ENCODE measurements at places on chromosomes 1 and 21.

GRCh38 chr1:19800076-19800804, 524 bp upstream of the TMCO4 start:
- peak; percentile 39 for DNase-seq

GRCh38 chr1:24074817-24075589, 36.9 kb downstream of the MYOM3 start:
- peak; percentile 8 for DNase-seq

DNA sequence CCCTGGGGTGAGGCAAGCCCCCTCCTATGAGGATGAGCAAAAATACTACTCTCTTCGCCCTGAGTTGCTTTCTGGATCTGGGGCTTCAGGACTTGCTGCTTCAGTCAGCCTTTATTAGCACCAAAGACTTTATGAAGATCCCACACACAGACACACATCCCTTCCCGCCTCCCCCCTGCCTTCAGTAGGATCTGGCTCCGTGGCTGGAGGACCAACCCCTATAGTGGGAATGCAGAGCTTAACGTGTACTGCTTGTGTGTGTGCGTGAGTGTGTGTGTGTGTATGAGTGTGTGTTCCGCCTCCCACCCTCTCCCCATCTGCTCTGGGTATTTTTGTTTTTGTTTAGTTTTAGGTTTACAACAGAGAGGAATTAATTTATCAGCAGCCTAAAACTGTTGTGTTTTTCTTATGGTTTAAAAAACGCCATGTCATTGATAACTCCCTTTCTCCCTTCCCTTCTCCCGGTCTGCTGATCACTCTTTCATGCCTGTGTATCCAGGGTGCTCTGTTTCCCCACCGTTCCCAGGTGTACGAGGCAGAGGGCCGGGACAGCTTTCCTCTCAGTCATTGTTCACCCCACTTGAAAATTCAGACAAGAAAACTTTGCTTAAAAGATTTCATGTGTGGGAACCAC, 27.5 kb upstream of the ZFP69B start:
- no peak for DNase-seq

- no peak for DNase-seq
Observed at GRCh38 chr21:42317826-42318746, 2.9 kb upstream of the TFF3 start.

GRCh38 chr1:71362076-71362475, 281.2 kb upstream of the ZRANB2 start:
- no peak for DNase-seq

- no peak for DNase-seq
Observed at GRCh38 chr1:53381790-53382401, 54.0 kb upstream of the LRP8 start.

DNA sequence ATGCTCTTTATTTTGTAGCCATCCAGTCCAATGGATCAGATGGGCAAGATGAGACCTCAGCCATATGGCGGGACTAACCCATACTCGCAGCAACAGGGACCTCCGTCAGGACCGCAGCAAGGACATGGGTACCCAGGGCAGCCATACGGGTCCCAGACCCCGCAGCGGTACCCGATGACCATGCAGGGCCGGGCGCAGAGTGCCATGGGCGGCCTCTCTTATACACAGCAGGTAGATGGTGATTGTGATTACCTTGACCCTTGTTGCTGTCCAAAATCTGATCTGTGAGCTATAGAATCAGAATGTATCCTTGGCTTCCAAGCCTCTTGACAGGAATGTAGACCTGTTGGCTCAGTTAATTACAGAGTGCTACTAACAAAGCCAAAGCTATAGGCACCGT, 33.8 kb downstream of the ARID1A start:
- no peak for DNase-seq

DNA sequence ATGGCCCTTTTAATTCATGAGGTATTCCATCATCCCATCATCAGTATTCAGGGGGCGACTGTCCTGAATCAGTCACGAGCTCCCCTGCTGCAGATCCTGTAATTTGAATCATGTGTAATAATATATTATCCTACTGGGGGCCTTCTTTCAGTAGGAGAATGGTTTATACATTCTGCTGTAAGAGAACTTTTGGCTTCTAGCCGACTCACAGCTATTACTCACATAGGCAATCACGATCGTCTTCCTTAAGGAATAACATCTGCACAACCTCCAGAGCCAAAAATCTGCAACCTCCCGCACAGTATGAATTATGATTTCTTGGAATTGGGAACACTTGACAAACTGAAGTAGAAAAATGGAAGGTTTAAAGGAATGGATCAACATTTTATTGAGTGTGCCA, 343.0 kb downstream of the USP25 start:
- DNase-seq: no peak

- DNase-seq: no peak
Observed at GRCh38 chr1:147238053-147238902, 4.2 kb upstream of the CHD1L start.

GRCh38 chr1:11525151-11525505, 46.2 kb downstream of the DISP3 start:
- DNase-seq: no peak

- no peak for DNase-seq
Observed at GRCh38 chr1:104699433-104699832, 949.7 kb downstream of the AMY1C start.

DNA sequence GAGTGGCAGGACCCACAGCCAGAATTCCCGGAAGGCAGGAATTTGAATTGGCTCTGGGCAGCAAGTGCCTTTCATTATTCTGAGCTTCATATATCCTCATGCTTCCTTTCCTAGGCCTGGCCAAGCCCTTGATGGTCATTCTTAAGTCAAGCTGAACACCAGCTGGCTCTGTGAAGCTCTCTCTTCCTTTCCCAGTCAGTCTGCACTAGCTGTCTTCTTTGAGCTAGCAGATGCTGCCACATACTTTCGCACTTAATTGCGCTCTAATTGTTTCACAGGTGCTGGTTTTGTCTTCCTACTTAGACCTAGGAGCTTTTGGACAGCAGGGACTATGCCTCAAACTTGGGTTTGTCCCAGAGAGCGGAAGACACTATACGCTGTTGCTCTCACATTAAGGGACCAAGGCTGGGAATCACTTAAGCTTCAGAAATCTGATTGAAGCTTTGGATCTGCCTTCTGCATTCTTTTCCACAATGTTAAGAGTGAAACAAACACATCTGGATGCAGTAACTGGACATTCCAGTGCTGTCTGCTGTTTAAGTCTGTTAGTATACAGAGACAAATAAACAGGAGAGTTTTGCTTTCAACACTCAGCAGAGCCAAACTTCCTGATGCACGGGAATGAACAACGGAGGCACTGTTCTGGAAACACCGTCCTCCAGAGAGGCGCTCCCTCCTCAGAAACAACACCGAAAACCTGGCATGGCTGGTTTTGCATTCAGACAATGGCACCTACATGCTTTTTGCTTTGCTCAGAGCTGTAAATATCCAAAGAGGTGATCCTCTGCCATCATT, 2.2 kb downstream of the TLR5 start:
- peak; percentile 17 for DNase-seq

- DNase-seq: no peak
Observed at GRCh38 chr1:245751116-245751515, 596.3 kb downstream of the KIF26B start.

- no peak for DNase-seq
Observed at GRCh38 chr1:903305-903704, 20.4 kb upstream of the SAMD11 start.

DNA sequence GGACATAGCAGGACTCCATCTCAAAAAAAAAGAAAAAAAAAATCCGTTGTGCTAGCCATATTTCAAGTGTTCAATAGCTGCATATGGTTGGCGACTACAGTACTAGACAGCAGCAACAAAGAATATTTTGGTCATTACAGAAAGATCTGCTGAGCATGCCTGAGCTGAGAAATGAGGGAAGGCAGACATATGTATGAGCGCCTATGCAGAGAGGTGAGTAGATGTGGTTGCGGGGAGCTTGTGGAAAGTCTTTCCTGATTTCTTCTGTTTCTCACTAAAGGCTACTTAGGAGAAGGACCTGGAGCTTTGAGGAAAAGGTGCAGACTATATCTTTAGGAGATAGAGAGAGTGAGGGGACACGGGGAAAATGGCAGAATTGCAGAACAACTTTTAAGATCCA, 21.0 kb upstream of the APP start:
- DNase-seq: no peak

DNA sequence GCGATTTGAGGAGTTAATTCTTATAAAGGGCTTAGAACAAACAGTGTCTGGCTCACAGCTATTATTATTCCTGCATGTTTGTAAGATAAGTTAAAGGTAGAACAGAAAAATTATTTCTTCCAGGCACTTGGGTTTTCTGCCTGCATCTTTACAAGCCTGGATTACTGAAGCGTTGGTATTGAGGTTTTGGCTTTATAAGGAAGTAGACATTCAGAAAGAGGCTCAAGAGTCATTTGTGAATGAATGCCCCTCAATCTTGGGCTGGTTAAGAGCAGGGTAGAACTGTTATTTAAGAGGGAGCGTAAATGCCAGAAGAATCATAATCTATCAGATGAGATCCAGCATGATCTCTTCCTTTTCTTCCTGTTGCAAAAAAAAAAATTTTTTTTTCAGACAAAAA, 77.3 kb upstream of the ARID1A start:
- peak; percentile 40 for DNase-seq

DNA sequence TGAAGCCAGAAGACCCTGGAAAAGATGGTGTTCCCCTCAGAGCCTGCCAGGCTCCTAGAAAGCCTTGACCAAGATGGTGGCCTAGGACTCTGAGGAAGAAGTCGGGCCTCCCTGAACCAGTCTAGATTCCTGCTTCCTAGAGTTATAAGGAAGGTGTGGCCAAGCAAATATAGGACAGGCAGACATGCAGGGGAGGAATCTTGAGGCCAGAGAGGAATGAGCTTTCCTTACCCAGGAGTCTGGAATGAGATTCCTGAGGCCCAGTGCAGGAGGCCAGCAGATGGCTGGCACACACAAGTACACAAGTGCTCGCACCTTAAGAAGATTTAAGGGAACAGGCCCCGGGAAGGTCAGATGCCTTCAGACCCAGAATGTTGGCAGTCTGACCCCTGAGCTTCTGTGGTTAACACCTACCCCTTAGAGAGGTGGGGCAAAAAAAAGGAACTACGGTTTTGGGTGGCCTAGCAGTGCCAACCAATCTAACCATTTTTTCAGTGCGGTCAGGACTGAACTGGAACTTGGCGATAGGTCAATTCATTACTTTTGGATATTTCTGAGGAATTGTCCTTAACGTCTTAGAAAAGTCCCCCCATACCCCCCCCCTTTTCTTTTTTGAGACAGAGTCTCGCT, 73.3 kb downstream of the MDM4 start:
- DNase-seq: no peak

- DNase-seq: no peak
Observed at GRCh38 chr1:64678366-64678765, 66.5 kb upstream of the RAVER2 start.

GRCh38 chr1:42420911-42421585, 34.8 kb downstream of the ZMYND12 start:
- DNase-seq: no peak

GRCh38 chr1:84857906-84858305, 35.1 kb downstream of the LPAR3 start:
- no peak for DNase-seq

- no peak for DNase-seq
Observed at GRCh38 chr1:167083066-167083665, 7.0 kb downstream of the GPA33 start.

GRCh38 chr1:119838236-119838635, 27.0 kb upstream of the REG4 start:
- DNase-seq: no peak

DNA sequence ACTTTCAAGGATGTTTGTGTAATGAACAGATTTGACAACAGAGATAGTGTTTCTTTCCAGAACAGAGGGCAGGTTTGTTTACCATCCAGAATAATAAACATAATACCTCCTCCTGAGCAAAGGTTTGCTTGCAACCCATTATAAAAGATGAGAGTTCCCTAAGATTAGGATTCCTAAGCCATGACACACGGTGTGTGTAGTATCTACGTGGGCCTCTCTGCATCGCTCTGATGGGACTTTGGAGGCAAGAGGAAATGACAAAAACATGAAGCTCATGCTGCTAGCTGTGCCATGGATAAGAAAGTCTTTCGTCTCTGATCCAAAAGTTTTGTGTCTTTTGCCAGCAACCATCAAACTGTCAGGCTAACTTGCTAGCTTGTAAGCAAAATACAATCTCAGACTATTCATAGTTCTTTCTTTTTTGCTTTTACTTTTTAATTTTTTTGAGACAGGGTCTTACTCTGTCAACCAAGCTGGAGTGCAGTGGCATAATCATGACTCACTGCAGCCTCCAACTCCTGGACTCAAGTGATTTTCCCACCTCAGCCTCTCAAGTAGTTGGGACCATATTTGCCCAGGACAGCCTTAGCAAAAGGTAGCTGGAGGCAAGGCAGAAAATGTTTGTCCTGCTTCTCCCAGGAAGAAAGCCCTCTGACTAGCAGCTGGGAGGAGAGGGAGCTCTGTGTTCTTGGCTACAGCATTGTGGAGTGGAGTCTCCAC, 81.1 kb downstream of the LHX4 start:
- no peak for DNase-seq

GRCh38 chr1:207021139-207021861, 11.3 kb downstream of the C1orf116 start:
- DNase-seq: no peak

DNA sequence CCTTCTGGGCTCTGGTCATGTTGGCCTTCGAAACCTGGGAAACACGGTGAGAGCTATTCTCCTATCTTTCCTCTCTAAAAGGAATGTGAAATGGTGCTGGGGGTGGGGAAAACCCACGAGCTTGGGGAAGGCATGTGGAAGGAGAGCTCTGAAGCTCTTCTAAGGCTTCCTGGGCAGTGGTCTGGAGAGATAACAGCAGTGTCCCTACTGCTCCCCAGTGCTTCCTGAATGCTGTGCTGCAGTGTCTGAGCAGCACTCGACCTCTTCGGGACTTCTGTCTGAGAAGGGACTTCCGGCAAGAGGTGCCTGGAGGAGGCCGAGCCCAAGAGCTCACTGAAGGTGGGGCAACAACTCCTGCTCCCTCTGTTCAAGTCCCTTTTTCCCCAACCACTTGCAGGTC, 2.8 kb downstream of the USP21 start:
- DNase-seq: no peak

- DNase-seq: peak; percentile 79
Observed at GRCh38 chr1:48202030-48202752, 20.3 kb upstream of the SLC5A9 start.

DNA sequence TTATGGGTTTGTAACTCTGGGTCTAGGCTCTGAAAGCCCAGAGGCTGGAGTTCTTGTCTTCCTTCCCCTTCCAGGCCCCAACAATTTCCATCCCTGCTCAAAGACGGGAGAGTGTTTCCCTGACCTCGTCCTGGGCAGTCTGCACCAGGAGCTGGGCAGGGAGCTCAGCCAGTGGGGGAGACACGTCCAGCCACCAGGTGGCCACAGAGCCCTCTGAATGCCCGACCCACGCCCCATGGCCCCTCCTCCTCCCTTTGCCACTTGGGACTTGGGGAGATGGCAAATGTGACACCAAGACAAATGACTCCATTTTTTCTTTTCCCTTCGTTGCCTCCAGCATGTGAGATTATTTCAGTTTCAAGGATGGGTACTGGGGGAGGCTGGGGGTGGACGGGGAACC, 159.9 kb upstream of the AJAP1 start:
- DNase-seq: no peak

DNA sequence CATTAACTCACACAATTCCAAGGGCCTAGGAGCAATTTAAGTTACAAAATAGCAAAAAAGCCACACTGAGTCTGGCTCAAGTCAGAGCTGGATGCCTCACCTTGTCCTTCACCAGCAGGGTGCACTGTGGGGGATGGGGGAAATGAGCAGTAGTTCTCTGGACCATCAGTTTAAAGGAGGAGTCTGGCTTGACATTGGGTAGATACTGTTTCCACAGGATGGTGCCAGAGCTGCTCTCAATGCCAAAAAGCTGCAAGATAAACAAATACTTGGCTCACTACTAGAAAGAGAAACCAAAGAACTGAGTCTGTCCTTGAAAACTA, 18.8 kb downstream of the EMC1 start:
- DNase-seq: no peak

- DNase-seq: no peak
Observed at GRCh38 chr1:179937668-179938254, 16.8 kb upstream of the CEP350 start.

Data from GM23338 (cell line).